ENCODE measurements at places on chromosomes 1 and 21.

GRCh38 chr21:25518491-25518911, 88.8 kb downstream of the MRPL39 start:
- peak; percentile 40 for DNase-seq

DNA sequence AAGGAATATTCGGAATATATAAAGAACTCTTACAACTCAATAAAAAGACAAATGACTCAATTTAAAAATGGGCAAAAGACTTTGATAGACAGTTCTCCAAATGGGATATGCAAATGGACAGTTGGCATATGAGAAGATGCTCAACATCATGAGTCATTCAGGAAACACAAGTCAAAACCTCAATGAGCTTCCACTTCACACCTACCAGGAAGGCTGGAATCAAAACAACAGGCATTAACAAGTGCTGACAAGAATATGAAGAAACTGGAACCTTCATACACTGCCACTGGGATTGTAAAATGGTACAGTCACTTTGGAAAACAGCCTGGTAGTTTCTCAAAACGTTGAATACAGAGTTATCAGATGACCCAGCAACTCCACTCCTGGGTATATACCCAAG, 17.2 kb downstream of the PGBD5 start:
- no peak for DNase-seq

GRCh38 chr1:160653620-160654016, 6.8 kb upstream of the SLAMF1 start:
- DNase-seq: no peak

DNA sequence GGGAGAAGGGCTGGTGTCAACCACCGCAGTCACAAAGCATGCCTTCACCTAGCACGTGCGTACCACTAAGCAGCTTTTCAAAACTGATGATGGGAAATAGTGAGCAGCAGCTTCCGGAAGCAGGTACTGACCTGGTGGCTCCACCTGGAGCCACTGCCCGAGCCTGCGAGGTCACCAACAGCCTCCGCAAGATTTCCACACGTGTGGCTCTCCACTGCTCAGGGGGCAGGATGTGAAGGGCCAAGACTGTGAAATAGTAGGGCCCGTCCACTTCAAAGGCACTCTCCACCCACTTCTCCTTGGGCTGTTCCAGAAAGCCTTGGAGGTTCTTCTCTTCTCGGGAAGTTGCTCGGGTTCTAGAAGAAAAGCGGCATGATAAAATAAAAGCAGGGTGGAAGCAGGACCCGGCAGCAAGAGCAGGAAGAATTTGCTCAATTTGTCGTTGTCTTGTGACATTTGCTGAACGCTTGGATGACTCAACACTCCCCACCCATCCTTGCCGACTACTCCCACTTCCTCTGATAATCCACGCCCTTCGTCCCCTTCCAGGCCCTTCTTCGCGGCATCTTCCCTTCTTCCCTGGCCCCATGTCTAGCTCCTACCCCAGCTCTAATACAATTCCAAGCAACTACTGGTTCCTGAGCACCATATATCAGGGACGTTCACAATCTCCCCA, 124.9 kb upstream of the IFFO2 start:
- no peak for DNase-seq

DNA sequence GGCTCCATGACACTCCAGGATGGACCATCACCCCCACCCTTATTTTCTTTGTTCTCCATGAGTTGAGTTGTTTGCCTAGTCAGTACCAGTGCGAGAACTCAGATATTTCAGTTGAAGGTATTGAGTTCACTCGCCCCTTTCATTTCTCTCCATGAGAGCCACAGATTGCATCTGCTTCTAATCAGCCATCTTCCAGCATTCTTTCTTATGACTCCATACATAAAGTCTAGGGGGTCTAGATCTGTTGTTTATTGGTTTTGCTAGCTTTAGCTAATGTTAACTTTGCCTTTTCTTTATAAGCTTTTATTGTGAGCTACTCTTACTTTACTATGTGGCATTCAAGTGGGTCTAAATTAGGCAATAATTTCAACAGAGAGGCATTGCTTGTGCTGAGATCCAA, 71.6 kb upstream of the PDC start:
- no peak for DNase-seq

DNA sequence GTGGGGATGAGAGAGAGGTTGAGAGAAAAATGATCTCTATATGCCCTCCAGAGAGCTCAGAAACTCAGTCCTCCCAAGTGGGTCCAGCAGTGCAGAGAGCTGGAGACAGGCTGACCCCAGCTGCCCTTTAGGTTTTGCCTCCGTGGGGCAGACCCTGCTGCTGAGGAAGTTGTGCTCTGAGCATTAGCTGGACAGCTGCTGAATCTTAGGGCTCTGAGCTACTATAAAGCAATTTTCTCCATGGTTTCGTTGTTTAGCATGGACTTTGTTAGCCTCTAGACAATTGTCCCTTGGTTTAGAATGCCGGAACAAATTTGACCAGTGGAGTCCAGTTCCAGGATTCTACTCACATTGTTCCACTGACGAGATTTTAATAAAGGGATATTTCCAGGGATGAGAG, 22.1 kb downstream of the BATF3 start:
- DNase-seq: no peak

Data from adipocyte (in vitro differentiated cells).